ENCODE measurements at places on chromosomes 3 and 15. TPM values are rescaled to one million over a fixed set of nuclear protein-coding genes. Genes with fewer than 3 reads are reported as not detected.
A peak's percentile ranks its signal among the peaks of the same experiment; 100 is the strongest.

GRCh38 chr3:43341788-43342187 lies 55.4 kb downstream of the SNRK start:
- no peak for DNase-seq

- DNase-seq, result no peak
These were observed 17.8 kb upstream of the SCAMP5 start for GRCh38 chr15:74977599-74977998.

DNA sequence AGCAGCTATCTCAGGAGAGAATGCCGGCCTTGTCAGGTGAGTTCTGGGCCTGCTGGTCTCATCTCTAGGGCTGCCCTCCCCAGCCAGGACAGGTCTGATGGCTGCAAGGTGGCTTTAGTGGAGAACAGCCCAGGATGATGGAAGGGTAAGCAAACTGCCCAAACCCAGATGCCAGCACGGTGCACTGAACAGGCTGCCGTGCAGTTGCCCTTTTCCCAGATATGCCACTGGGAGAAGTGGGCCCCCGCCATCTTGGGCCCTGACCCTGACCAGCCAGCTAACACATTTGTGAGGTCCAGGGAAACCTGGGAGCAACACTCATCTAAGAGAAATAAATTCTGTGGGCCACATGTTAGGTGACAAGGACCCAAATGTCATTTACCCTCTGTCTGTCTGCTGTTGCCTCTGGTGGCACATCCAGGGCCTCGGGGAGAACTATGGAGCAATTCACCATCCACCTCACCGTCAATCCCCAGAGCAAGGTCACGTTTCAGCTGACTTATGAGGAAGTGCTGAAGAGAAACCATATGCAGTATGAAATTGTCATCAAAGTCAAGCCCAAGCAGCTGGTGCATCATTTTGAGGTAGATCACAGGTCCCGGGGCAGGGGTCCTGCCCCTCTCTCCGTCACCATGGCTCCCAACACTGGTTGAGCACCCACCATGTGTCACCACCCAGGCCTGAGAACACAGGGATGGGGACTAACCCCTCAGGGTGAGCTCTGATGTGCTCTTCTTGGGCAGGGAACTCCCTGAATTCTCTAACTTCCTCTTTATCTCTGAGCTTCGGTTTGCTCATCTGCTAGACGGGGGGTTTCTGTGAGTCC lies 1.8 kb downstream of the ITIH1 start:
- DNase-seq, result peak; percentile 55

DNA sequence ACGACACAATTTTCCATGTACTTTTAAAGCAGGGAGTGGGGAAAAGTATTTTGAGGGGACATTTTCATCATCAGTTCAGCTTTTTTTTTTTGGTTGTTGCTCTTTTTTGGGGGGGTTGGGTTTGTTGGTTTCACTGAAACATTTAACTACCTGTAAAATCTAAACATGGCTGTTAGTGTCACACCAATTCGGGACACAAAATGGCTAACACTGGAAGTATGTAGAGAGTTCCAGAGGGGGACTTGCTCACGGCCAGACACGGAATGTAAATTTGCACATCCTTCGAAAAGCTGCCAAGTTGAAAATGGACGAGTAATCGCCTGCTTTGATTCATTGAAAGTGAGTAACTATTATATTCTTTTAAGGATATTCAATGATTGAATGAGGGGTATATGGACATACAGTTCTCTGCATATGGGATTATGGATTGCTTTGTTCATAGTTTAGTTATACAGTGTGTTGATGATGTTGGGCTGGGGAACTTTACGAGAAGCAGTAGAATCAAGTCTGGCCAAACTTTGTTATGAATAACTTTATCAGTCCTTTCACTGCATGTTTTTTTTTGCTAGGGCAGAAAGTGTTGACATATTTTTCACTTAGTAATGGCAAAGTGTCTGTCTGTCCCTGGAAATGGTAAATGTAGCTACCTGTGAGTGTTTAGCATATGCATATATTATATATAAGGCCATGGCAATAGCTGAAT lies 31.5 kb downstream of the MBNL1 start:
- DNase-seq, result no peak

- no peak for DNase-seq
These were observed 74.8 kb downstream of the NR1I2 start for GRCh38 chr3:119856695-119857094.

GRCh38 chr3:195042743-195043606 lies 228.0 kb downstream of the XXYLT1 start:
- DNase-seq, result peak; percentile 59

- no peak for DNase-seq
These were observed 5.0 kb upstream of the CCR9 start for GRCh38 chr3:45881078-45882022.

DNA sequence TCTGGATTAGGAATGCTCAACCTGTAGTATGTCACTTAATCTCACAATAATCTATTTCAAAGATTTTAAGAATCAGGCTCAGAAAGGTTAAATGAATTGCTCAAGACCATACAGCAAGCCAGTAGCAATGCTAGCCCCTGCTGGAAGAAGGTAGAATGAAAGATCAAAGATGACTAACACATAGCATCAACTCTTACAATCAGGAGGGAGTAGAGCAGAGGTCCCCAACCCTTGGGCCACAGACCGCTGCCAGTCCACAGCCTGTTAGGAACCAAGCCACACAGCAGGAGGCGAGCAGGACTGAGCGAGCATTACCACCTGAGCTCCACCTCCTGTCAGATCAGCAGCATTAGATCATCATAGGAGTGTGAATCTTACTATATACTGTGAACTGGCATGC lies 15.5 kb upstream of the GATM start:
- DNase-seq, result no peak

- DNase-seq, result no peak
These were observed 272.5 kb upstream of the LYSMD4 start for GRCh38 chr15:100005715-100006114.

DNA sequence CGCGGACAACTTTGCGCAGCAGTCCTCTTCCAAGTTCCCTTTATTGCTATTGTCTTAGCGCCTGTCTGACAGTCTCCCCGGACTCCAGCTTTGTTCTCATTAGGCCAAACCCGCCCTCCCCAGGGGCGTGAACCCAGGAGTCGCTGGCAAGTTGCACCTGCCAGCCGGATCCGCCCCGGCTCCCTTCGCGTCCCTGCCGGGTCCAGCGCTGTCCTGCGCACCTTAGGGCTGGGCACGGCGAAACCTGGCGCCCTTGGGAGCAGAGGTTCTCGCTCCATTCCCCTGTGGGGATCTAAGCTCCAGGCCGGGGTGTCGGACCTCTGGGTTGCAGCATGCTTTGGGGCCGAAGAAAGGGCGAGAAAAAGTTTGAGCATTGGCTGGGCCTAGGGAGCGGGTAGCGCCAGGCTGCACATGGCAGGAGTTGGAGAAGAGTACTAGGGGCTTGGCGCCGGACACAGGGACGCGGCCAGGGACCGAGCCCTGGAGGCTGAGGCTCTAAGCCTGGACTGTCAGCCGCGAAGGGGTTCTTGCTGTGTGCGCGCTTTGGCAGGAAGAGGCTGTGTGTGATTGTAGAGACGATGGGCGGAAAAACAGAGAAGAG lies 335.1 kb upstream of the THRB start:
- no peak for DNase-seq

GRCh38 chr3:187186801-187187421 lies 10.4 kb upstream of the RTP1 start:
- DNase-seq, result peak; percentile 79

DNA sequence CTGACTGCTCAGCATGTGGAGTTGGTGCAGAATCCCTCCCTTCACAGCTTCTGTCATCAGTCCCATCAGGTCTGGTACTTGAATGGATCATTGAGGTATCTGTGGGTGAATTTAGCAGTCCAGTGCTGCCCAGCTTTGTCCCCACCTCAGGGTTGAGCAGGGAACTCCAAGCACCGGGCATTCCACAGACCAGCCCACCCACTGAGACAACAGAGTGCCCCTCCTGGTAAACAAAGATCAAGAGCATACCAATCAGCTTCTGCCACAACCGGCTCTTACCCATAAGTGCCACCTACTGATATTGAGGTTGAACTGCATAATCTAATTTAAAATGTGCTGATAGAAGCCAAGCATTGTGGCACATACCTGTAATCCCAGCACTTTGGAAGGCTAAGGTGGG lies 57.1 kb upstream of the FXR1 start:
- DNase-seq, result no peak

DNA sequence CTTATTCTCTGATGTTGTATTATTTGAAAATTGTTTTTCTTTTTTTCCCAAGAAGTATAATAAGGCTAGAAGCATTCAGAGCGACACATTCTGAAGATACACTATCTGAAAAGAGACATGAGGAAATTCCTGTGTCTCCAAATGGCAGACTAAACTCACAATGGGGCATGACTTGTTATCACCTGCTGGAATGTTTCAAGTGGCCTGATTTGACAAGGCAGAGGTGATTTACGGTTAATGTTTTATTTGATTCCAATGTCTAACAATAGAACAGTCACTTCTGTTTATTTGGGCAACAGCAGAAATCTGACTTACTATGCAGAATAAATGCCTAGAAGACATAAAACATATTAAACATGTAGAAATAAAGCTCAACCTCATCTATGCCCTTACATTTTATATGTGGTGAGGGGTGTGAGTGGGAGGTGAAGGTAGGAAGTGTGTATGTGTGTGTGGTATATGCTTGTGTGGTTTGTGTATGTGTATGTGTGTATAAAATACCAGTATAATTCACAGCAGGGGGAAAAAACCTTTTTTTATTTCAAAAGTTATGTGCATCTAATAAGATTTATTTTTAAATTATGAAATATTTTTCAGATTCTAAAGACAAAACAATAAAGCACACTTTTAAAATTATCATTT lies 1051.7 kb downstream of the ROBO2 start:
- DNase-seq, result no peak

DNA sequence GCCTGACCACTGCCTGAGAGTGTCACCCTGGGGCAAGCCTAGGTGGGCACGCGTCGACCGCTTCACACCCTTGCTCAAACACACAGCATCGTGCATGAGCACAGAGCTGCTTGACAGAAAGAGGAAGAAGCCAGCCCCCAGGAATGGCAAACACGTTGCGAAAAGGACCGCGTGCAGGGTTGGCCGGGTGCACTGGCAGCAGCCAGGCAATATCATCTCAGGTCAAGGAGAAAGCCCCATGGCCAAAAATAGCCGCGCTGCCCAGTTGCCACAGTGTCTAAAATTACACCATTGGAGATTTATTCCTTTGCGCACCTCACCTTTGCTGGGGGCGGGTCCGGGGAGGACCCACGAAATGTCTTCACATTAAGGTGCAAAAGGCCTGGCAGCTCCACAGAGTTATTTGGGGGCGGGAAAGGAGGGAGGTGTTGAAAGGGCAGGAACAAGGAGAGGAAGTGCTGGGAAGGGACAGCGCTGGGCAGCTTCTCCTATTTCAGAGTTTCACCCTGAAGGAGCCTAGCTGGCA lies 44.7 kb upstream of the NR2F2 start:
- DNase-seq, result no peak

DNA sequence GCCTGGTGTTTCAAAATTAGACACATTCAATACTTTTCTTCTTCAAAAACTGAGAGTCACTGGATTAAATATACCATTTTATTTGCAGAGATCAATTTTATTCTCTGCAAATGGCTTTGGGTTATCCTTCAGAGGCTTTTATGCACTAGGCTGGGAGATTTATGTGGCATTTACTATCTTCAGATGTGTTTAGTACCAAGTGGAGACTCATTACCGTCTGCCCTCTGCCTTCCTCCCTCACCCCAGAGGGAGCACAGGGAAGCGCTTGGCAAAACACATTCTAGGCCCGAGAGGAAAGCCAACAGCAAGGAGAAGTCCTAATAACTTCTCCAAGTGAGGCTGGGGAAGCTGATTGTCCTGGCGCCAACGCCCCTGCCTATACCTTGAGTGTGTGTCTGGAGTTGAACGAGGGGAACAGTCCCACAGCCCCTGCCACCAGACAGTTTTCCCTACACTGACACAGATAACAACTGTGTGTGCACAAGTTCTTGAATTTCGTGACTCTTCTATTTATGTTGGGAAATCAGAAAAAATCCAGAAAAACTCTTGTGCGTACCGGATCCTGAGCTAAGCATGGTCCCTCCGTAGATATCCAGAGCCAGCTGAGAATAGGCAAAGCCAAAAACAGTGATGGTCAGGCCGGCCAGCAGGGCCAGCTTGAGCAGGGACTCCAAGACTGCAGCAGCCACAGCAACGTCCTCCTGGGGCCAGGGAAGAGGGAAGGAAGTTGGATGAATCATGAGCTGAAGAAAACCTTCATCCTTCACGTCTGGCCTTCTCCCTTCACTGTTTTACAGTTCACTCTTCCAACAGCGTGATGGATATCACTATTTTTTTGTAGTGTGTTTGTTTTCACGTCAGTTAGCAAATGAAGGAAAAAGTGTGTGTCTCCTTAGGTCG lies 26.6 kb downstream of the RFT1 start:
- no peak for DNase-seq

GRCh38 chr15:78075490-78076230 lies 1.9 kb downstream of the TBC1D2B start:
- DNase-seq, result peak; percentile 81

DNA sequence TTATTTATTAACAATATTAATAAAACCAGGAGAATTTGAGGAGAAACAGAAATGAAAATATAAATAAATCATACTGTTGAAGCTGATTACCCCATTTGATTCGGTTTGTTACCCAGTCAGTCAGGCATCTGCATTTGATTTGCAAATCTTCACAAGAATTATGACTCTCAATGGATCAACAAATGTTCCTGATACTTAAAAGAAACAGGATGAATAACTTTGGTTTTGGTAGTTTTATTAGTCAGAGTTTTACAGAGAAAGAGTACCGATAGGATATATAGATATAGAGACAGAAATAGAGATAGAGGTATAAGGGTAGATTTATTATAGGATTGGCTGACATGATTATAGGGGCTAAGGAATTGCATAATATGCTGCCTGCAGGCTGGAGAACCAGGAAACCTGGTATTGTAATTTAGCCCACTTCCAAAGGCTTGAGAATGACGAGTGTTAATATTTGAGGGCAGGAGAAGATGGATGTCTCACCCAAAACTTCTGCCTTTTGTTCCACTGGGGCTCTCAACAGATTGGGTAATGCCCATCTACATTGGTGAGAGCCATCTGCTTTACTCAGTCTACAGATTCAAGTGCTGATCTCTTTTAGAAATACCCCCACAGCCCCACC lies 241.6 kb upstream of the COL8A1 start:
- DNase-seq, result no peak

- DNase-seq, result no peak
These were observed 188.3 kb downstream of the APBA2 start for GRCh38 chr15:29074045-29074444.

Gene CSPG5
- 0.32 TPM for total RNA-seq

Gene ANKRD63
- total RNA-seq, result not detected

Gene CMC1
- 22.3 TPM for total RNA-seq

Gene TMOD2
- 8.3 TPM for total RNA-seq

Gene CX3CR1
- total RNA-seq, result 1.3 TPM

Gene HGD
- total RNA-seq, result 0.73 TPM

Gene RYR3
- 0.54 TPM for total RNA-seq

Gene GOLGA6D
- not detected for total RNA-seq

Gene SPTBN5
- total RNA-seq, result 2.4 TPM

Gene ISLR
- 16.2 TPM for total RNA-seq

Gene CD96
- 0.57 TPM for total RNA-seq

Gene CRYGS
- total RNA-seq, result 1.8 TPM

Gene NMB
- 2.6 TPM for total RNA-seq

Gene TRIM59
- total RNA-seq, result 0.51 TPM

Gene PLSCR2
- total RNA-seq, result 0.48 TPM

Gene CAMK1
- 10.0 TPM for total RNA-seq

Gene CCR3
- total RNA-seq, result not detected

Gene MST1R
- total RNA-seq, result 1.2 TPM

Gene KLHL6
- total RNA-seq, result 2.2 TPM

Measured in cardiac septum (tissue), 1 donor.